ENCODE measurements at places on chromosomes 1 and 21. TPM values are rescaled to one million over a fixed set of nuclear protein-coding genes. Genes with fewer than 3 reads are reported as not detected.

DNA sequence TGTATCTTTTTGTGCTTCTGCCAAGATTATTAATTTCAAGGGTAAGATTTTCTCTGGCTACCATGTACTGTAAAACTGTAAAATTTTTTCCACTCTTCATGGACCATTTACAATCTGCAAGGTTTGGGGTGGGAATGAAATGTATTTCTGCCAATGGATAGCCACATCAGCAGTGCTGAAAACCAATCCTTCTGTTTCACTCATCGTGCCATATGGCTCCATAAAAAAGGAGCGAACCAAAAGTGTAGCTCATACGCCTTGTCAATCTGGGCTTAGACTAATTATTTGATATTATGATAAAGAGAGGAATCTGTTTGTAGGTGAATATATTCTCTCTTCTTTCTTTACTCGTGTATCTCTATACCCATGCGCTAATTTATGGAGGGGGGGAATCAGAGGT, 3.0 kb upstream of the SLC44A5 start:
- no peak for DNase-seq

DNA sequence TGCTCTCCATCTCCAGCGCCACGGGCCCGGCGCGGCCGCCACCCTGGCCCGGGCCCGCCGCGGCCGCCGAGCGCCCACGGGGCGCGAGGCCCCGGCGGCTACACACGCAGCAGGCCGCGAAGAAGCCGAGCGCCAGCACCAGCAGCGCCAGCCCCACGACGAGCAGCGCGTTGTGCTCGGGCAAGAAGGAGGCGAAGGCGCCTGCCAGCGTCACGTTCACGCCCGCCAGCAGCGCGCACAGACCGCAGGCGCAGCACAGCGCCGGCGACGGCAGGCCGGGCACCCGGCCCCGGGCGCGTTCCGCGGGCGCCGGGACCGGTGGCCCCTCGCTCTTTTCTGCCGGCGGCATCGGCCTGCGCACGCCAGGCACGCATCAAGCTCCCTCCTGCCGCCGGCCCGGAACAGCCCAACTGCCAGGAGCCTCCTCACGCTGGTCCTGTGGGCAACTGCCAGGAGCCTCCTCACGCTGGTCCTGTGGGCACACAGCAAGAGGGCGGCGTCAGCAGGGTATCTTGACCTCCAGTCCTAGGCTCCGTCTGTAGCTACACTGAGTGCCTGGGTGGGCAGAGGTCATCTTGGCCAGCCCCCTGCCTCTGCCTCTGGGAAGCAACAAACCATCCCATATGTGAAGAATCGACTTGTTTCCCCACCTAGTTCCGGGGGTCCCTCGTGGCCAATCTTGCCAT, 18.1 kb downstream of the KNCN start:
- no peak for DNase-seq

- DNase-seq, result no peak
Observed at GRCh38 chr1:102241431-102242338, 245.0 kb upstream of the OLFM3 start.

DNA sequence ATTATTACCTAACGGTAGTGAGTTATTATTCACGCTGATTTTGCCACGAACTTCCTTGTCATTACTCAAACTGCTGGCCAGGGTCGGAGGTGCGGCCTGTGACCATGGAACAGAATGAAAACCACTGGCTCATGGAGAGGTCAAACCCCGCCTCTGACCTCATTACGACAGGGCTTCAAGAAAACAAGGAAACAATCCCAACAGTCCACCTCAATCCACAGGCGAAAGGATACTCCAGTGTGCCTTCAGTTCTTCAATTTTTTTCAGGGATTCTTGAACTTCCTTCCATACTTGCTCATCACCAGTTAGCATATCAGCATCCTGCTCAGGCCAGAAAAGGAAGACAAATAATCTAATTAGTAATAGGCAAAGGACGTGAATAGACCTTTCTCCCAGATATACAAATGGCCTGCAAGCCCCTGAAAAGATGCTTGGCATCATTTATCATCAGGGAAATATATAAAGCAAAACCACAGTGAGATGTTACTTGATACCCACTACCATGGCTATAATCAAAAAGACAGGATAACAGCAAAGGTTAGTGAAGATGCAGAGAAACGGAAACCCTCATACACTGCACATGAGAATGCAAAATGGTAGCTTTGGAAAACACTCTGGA, 643.4 kb downstream of the SMYD3 start:
- no peak for DNase-seq

GRCh38 chr1:211687462-211688215, 12.2 kb upstream of the NEK2 start:
- DNase-seq, result no peak

DNA sequence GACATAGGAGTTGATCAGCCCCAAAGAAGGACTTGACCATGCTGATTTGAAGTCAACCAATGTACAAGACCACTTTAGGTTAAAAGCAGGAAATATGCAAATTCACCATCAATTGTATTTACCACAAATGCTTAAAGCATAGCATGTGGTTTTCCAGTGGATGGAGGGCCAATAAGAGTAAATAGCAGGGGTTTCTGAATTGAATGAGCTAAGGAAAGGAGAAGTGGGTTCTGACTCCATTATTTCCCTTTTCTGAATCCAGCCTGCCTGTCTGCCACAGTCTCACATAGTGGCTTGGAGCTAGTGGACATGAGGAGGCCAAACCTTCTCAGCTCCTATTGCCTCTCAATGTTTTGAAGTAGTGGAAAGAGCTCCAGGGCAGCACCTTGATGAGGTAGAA, 7.2 kb upstream of the TNFSF18 start:
- no peak for DNase-seq

DNA sequence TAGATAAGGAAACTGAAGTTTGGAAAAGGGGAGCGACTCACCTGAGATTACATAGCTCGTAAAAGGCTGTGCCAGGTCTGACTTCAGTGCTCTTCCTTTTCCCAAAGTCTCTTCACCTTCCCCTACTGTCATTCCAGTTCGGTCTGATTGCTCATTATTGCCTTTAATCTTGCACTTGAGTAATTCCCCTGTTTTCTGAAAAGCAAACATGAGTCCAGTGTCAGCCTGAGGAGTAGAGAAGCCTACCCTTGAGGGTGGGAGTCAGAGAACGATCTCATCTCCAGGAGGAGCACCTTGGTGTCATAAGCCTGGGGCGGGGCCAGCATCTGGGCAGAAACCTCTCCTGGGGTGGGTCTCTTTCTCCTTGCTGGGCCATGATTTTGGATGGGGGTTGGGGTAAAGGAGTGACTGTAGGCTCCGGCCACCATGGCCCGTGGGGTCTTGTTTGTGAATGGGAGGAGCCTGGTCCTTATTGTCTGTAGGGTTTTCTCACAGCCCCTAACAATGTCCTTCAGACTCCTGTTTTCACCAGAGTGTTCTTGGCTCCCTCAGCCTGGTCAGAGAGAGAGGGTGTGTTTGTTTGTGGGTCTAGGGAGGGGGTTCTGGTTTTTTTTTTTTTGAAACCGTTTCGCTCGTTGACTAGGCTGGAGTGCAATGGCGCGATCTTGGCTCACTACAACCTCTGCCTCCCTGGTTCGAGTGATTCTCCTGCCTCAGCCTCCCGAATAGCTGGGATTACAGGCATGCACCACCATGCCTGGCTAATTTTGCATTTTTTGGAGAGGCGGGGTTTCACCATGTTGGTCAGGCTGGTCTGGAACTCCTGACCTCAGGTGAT, 6.0 kb downstream of the VANGL2 start:
- DNase-seq, result no peak

DNA sequence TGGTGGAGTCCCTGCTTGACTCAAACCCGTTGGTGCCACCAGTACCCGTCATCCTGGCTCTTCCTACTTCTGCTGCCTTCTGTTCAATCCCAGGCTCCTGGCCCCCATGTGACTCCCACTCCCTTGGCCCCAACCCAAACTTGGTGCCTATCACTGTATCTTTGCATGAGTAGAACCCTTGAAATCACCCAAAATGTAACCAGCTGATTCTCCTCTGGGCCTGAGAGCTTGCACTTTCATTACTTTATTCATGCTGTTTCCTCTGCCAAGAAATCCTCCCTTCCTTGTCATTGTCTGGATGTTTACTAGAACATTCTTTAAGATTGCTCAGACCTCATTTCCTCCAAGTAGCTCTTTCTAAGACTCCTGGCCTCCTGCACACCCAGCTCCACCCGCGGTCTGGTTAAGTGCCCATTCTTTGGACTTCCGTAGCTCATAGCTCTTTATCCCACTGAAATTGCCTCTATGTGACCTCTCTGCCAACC, 15.7 kb downstream of the PTAFR start:
- DNase-seq, result no peak

DNA sequence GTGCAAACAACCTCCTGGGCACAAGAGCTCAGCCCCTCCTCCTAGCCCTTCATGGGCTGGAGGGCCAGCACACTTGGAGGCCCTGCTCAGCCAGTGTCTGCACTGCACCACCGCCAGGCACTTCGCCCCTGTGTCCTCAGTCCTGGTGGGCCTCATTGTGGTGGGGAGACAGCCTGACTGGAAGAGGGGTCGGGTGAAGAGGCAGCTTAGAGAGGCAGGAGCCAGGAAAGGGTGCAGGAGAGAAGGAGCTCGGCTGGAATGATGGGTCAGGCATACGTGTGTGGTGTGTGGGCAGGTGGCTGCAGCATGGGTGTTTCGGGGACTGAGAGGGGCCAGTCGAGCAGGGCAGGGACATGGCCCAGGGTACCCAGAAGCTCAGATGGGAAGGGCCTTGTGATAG, 4.1 kb downstream of the WNT3A start:
- no peak for DNase-seq

GRCh38 chr1:154463512-154463990, 38.5 kb upstream of the TDRD10 start:
- DNase-seq, result no peak

GRCh38 chr1:159197561-159198557, 6.8 kb upstream of the ACKR1 start:
- peak; percentile 90 for DNase-seq

DNA sequence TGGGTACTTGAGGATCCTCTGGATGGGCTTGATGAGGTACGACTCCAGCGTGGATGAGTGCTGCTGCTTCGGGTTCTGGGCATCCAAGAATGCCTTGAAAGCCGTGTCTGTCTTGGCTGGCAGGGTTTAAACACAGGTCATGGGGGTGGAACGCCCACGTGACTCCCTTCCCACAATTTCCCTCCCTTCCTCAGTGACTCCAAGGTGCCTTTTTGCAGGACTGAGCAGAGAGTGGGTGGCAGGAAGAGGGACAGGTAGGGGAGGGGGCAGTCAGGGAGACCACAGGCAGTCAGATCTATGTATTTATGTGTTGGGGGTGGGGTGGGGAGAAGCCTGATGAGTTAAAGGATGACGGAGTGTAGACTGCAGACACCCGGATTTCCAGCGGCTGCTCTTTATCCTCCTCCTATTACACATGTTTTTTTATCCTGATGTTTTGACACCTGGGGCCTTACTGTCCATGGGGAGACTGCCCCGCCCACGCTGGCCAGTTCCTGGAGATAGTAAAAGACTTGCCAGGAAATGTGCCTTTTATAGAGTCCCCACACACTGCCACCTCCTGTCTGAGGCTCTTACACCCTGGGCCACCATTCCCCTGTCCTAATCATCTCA, 103.2 kb upstream of the KRTAP19-8 start:
- no peak for DNase-seq

- no peak for DNase-seq
Observed at GRCh38 chr1:6163973-6164617, 16.0 kb downstream of the CHD5 start.

DNA sequence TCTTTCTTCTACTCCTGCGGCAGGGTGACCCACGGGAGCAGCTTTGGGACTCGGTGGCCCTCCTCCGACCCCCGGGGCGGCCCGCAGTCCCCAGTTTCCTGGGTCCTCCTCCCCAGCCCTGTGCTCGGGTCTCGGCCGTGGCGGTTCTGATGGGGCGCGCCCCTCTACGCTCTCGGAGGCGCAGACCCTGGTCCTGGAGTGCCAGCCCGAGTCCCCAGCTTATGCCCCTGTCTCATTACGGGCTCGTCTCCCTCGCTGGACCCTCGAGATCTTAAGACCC, 430 bp downstream of the BTG2 start:
- DNase-seq, result no peak

DNA sequence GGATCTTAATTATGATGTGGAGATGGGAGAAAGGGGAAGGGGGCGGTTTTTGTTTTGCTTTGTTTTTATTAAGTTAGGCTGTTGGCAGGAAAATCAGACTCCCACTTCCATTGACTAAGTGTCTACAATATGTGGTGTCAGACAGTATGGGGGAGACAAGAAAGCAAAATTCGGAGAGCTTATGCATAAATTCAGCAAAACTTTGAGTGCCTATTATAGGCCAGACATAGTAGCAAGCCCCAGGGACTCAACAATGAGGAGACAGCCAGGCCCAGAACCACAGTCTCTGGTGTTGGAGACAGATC, 835 bp upstream of the TSPAN2 start:
- no peak for DNase-seq

- DNase-seq, result no peak
Observed at GRCh38 chr1:102853136-102853535, 255.2 kb downstream of the COL11A1 start.

DNA sequence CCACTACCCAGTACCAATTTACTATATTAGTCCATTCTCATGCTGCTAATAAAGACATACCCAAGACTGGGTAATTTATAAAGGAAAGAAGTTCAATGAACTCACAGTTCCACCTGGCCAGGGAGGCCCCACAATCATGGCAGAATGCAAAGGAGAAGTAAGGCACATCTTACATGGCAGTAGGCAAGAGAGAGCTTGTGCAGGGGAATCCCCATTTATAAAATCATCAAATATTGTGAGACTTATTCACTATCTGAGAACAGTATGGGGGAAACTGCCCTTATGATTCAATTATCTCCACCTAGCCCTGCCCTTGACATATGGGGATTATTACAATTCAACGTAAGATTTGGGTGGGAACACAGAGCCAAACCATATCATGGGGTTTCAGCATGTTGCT, 6.4 kb downstream of the CD58 start:
- no peak for DNase-seq

- no peak for DNase-seq
Observed at GRCh38 chr1:98796049-98796448, 134.5 kb downstream of the SNX7 start.

GRCh38 chr1:85976516-85977205, 179.9 kb downstream of the COL24A1 start:
- no peak for DNase-seq

DNA sequence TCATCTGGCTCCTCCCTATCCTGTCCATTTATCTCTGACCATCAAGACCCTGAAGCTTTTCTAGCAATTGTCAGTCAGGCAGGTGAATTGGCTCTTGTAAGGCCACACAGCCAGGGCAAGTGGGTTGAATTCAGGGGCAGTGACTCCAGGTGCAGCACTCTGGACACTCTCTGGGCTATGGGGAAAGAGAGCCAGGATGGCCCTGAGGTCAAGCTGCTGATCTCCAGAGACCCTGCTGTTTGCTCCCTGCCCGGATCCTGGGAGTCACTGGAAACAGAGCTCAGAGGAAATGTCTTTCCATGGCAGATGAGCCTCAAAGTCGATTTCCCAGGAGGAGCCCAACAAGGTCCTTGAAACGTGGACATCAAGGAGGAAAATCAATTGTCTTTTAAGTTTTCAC, 184.4 kb downstream of the C1orf94 start:
- DNase-seq, result no peak

Gene RSPO1
- not detected for total RNA-seq

Gene DNAJC6
- 0.37 TPM for total RNA-seq

Gene C8A
- not detected for total RNA-seq

Gene CCDC185
- not detected for total RNA-seq

Gene MFAP2
- not detected for total RNA-seq

Gene KCNE2
- not detected for total RNA-seq

Gene KCNN3
- 50.0 TPM for total RNA-seq

Gene CYP4Z1
- total RNA-seq, result not detected

Gene FLVCR1
- 13.0 TPM for total RNA-seq

Gene DNAH14
- total RNA-seq, result not detected

Gene KRTAP19-3
- total RNA-seq, result not detected

Gene VWA1
- not detected for total RNA-seq

Gene NUAK2
- 1.4 TPM for total RNA-seq

Gene TDRKH
- total RNA-seq, result 5.6 TPM

Gene CCDC27
- total RNA-seq, result not detected
